ENCODE measurements at places on chromosomes 1 and 21.

DNA sequence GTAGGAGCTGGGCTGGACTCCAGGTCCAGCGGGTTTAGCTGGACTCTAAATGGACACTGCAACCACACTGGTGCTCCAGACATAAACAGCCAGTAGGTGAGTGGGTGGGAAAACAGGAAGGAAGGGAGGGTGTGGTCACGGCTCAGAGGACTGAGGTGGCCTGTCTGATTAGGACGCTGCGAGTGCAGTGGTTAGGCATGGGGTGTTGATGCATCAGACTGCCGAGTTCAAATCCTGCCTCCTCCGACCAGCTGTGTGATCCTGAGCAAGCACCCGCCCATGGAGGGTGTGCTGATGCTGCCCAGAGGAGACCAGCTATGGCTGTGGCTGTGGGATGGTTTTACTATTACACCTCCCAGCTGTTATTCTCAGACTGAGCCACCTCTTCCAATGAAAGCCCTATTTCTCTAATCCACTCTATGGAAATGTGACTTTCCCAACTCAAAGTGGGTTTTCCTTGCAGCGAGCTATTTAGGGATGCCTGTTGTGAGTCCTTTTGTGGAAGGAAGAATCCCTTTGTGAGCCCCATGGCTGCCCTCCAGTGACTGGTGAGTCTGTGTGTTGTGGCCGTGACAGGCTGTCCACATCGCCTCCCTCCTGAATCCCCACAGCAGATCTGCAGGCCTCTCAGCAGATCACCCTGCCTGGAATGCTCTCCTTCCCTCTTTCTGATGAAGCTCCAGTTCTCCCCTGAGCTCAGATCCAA is 56.6 kb upstream of the EDN2 start:
- peak; percentile 51 for DNase-seq

- DNase-seq, result no peak
Measured at GRCh38 chr1:2554621-2555387, 1.4 kb upstream of the TNFRSF14 start.

DNA sequence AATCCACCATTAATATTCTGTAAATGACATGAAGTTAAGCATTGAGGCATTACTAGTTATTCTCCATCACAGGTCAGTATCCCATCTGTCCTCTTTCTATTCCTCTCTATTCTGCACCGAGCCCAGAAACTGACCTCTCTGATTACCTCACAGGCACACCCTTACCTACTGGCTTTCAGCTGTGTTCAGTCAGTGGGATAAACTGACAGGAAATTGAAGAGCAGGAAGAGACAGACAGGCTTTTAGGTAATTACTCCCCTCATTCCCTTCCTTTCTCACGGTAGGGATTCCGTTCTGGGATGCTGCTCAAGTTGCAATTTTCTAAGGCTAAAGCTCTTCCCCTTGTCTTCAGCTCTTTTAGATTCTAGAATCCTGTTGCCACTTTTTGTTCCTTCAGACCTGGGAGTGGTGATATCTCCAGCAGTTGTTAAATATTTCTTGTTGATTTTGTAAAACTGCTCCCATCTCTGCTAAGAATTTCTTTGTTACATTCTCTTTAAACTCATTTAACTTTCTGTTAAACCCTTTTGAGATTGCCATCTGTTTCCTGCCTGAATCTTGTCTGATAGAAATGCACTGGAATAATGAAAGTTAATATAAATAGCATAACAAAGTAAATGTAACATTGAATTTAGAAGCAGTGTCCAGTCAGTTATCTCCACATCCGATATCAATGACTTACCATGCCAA is 1063.4 kb downstream of the PLA2G4A start:
- no peak for DNase-seq

DNA sequence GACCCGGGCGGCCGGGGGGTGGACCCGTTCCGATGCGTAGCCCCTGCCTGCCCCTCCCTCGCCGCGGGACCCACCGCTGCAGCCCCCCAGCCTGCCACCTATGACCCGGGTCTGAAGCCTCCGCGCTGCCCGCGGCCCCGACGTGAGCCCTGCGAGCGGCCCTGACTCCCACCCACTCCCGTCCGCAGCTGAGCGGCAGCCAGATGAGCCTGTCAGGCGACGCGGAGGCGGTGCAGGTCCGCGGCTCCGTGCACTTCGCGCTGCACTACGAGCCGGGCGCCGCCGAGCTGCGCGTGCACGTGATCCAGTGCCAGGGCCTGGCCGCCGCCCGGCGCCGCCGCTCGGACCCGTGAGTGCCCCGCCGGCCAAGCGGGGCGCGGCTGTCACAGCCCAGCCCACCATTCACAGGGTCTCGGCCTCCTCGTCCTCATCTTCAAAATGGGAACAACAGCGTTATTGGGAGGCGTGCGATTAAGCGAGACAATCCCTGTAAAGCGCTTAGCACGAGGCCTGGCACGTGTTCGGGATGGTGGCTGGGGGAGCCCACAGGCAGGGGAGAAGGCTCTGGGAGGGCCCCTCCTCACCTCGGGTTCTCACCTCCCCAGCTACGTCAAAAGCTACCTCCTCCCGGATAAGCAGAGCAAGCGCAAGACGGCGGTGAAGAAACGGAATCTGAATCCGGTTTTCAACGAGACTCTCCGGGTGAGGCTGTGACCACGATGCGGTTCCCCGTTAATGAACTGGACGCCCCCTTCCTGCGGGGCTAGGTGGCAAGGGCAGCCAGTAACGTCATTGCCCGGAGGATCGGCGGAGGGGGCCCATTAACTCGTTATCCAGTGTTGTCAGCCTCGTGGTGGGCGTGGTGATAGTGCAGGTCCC is 8.2 kb downstream of the SYTL1 start:
- peak; percentile 78 for DNase-seq

DNA sequence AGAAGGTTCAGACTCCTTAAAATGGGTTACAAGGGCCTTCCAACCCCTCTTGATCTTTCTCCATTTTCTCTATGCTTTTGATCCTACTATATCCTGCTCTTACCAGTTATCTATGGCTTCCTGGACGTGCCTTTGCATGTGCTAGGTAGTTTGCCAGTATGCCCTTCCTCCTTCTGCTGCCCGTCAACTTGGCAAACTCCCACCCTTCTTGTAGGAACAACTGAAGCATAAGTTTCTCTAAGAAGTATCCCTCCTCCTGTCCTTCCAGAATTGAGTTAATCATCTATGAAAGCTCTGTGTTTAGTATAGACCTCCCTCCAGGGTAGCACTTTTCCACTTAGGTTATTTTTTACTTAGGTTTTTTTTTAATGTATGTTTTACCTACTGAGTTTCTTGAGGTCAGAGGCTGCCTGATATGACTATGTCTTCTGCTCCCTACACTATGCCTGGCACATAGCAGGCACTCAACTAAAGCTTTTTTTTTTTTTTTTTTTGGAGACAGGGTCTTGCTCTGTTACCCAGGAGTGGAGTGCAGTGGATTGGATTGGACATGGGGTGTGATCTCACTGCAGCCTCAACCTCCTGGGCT is 10.0 kb upstream of the IGSF3 start:
- DNase-seq, result no peak

DNA sequence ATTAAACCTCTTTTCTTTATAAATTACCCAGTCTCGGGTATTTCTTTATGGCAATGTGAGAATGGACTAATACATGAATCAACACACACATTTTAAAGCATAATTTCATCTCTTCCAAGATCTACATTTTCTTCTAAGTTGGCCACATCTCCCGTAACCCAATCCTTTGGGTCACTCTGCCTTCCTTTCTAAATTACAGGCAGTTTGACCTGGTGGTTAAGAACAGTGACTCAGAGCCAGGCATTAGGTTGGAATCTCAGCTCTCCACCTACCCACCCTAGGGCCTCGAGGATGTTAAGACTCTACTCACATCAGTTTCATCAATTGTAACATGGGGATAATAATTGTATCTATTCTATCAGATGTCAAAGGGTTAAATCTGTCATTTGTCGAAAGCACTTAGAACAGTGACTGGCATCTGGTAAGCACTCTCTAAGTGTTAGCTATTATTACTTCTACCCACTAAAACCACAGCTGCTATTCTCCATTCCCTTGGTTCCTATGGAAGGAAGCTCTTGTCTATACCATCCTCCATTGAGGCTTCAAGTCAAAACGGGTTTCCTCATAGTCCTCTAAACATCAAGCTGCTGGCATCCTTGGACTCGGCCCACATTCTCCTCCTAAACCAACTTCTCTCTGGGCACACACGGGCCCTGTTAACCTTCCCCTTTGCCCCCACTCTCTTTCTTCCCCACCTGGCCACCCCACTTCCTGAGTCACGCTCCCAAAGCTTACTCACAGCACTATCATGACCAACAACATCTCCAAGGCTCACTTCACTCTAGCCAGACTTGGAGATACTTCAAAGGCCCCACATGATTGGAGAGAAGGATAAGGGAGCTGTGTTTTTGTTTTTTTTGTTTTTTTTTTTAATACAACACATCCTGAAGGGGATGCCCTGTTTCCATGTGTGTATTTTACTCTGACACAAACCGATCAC is 116.9 kb downstream of the TGFBR3 start:
- peak; percentile 75 for DNase-seq

- DNase-seq, result no peak
Measured at GRCh38 chr1:73887412-73887811, 310.6 kb downstream of the LRRIQ3 start.

- DNase-seq, result peak; percentile 67
Measured at GRCh38 chr1:186559601-186560116, 98.7 kb upstream of the PDC start.

GRCh38 chr1:163535807-163536206 is 214.1 kb downstream of the NUF2 start:
- DNase-seq, result peak; percentile 58

DNA sequence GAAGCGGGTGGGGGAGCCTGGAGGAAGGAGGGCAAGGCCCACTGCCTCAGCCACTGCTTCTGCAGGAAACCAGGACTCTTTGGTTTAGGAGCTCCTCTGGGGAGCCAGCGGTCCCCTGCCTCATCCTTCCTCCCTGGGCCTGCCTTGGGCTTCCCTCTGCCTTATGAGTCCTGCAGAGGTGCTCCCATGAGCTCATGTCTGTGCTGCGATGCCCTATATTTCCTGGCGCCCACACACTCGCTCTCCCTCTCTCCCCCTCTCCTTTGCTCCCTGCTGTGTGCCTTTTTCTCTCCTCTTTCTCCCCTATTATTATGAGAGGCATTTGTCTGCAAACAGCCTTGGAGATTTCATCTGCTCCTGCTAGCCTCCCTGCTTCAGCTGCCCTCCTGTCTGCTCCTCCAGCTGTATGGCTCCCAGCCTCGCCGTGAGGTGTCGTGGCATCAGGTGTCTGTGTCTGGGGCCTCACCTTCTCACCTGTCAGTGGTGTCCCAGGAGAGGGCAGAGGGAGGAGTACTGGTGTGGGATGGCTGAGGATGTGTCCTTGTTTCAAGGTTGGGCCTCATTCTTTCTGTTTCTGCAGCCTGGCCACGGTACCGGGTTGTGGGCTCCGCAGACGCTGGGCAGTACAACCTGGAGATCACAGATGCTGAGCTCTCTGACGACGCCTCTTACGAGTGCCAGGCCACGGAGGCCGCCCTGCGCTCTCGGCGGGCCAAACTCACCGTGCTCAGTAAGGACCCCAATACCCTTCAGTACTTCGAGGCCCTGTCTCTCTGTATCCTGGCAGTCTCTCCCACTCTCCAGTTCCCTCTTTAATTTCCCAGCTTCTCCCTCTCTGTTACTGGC is 84.2 kb downstream of the KIRREL1 start:
- no peak for DNase-seq

DNA sequence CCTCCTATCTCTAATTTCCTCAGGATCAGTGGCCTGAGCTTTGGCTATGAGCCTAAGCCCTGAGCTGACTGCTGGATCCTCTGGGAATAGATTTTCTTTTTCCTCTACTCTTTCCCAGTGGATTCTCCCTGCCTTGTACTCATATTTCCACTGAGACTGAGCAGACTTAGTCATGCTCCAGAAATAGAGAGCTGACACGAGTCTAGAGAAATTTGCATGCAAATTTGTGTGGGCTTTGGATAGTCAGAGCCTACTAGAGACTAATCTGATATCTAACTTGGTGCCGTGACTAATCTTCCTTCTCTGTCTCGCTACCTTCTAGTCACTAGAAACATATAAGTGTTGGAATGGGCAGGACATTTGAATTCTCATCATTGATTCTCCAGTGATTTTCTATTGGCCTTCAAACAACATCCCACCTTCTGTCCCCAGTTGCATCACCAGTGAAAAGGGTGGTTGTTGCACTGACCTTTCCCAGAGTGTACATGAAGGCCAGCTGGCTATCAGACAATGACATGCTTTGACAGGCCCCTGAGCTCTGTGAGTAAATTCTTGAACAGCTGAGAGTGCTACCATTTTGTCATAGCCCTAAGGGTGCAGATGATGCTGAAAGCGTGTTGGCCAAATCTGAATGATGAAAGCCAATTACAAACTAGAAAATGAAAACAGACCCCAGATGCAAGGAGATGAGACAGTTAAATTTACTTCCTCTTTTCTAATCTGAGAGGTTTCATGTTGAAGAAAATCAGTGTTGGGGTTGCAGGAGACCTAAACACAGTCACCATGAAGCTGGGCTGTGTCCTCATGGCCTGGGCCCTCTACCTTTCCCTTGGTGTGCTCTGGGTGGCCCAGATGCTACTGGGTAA is at the start of gene FCRLA:
TSS of gene FCRLA (plus strand) at position 748 of the 866 bp plus-strand sequence. CDS start at position 784, 36 bp downstream.
- DNase-seq, result peak; percentile 88

DNA sequence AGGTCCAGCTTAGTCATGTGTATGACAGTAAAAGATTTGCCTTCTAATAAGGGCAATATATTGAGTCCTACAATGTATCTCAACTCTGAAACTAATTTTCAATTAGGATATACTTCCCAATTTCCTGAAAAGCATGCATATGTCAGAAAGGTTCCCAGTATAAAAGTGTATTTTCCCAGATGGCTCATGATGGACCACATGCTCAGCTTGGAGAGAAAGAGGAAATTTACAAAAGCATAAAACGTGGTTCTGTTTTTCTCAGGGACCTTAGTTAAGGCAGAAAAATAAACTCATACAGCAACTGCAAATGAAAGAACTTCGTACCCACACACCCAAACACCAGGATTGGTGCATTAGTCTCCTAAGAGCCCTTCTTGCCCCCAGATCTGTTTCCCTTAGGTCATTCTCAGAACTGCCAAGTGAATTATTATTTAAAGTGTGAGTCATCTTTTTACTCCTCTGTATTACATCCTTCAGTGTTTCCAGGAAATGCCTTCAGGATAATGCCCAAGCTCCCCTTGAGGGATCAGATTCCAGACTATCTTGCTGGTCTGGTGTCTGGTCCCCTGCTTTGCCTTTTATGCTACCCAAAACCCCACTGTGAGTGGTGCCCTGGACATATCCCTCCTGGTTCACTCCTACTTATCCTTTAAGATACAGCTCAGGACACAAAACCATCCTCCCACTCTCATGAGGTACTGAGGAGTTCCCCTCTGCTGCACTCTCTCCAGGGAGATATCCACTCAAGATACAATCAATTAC is 57.4 kb downstream of the SSX2IP start:
- peak; percentile 70 for DNase-seq
